ENCODE measurements at places on chromosomes 3 and 15. TPM values are rescaled to one million over a fixed set of nuclear protein-coding genes. Genes with fewer than 3 reads are reported as not detected.

DNA sequence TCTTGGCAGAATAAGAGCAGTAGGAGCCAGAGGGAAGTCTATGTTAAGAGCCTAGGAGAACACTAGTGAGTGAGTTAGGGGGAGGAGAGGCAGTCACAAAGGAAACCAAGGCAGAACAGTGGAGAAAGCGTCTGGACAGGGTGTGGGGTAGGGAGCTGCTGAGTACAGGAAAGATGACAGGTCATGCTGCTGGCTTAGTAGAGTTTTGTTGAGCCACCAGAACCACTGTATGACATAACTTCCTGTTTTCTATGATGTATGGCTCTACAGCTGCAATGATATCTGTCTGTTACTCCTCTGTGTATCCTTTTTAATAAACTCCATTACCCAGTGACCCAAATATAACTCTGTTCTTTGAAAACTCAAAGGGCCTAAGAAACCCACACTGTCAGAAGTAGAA, 10.6 kb upstream of the STT3B start:
- no peak for DNase-seq

- DNase-seq = no peak
Measured at GRCh38 chr3:142148044-142148791, 1.1 kb downstream of the TFDP2 start.

GRCh38 chr15:53591041-53591440, 168.4 kb downstream of the WDR72 start:
- no peak for DNase-seq

DNA sequence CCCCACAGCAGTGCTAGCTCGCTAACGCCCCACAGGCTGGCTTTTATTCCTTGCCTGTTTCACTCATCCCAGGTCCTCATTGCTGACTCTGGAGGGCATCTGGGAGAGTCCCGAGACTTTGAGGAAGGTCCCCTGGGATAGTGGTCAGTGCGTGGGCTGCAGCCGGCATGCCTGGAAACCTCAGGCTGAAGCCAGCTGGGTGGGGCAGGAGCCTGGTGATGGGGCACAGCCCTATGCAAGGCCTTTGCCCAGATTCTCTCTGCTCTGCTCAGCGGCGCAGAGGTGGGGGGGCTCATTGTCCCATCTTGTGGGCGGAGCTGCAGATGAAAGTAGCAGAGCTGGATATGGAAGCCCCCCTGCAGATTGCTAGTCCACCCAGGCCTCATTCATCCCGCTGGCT, 55.7 kb upstream of the SMAD6 start:
- no peak for DNase-seq

- DNase-seq = no peak
Measured at GRCh38 chr3:186217820-186218164, 108.9 kb upstream of the ETV5 start.

- no peak for DNase-seq
Measured at GRCh38 chr3:101351829-101352228, 31.5 kb upstream of the IMPG2 start.

MORC1 gene
- total RNA-seq = not detected

SCAANT1 gene
- total RNA-seq = not detected

GRCh38 chr3:144039661-144040060, 68.0 kb downstream of the DIPK2A start:
- no peak for DNase-seq
